Smooth muscle cell of the brain vasculature (primary cell): ENCODE measurements at places on chromosomes 1 and 21.

GRCh38 chr1:243974451-243975292, 76.4 kb upstream of the ZBTB18 start:
- no peak for DNase-seq

GRCh38 chr1:24379733-24380315, 33.8 kb downstream of the STPG1 start:
- no peak for DNase-seq

DNA sequence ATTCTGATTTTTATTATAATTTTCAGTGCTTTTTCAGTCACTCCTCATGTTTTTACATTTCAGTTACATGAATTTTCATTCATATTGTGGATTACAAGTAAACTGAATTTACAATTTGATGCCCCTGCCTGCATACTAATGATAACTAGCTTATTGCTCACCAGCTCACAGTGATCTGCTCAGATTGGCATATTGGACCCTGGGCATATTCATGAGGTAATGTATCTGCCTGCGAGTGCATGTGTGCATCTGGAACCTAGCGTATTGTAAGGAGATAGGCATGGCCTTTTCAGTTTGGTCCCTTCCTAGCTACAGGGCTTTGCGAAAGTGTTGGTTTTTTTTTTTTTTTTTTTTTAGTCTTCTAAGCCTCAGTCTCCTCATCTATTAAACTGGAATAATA, 213.7 kb downstream of the SDCCAG8 start:
- DNase-seq = no peak

DNA sequence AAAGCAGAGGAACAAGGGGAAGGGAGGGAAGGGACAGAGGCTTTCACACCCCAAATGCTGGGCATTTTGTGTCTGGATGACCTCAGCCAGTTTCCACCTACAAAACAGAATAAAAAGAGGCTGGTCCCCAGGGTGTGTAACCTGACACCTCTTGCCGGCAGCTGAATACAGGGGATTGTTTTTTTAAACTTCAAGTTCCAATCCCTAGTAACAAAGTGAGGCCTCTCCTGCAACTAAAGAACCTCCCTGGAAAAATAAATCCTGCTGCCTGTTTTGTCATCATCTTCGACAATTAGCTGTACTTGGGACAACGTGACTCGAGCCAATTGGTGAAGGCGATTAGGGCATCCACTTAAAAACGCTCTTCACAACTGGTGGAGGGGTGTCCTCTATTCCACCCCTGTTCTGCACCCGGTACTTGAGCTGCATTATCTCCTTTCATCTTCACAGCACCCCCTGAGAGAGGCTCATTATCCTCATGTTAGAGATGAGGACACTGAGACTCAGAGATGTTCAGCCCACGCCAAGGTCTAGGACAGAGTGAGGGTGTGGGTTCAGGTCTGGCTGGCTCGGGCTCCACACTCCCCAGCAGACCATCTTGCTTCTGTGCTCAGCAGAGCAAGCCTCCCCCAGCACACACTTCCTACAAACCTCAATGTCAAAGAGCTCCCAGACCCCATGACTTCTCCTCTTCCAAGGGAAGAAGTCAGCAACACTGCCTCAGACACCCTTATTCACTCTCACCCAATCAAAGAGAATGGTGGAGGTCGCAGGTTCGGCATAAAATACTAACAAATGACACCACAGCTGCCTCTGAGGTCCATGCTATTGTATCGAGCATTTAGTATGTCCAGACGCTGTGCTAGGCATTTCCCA, 15.2 kb downstream of the ITPKB start:
- DNase-seq = peak; percentile 61

GRCh38 chr21:32413697-32414578, 1.4 kb downstream of the EVA1C start:
- DNase-seq = no peak

DNA sequence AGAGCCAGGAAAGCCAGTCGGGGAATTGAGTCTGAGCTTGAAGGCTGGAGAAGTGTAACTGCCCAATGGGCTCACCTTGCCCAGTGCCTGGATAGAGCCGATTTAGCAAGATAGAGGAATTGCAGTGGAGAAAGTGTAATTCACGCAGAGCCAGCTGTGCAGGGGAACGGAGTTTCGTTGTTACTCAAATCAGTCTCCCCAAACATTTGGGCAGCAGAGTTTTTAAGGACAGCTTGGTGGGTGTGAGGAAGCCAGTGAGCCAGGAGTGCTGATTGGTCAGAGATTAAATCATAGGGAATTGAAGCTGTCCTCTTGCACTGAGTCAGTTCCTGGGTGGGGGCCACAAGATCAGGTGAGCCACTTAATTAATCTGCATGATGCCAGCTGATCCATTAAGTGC, 28.4 kb upstream of the NLRP3 start:
- DNase-seq = no peak

- no peak for DNase-seq
Measured at GRCh38 chr1:160354388-160354985, 11.3 kb downstream of the NCSTN start.

GRCh38 chr1:205316161-205316566, 5.4 kb downstream of the NUAK2 start:
- no peak for DNase-seq

DNA sequence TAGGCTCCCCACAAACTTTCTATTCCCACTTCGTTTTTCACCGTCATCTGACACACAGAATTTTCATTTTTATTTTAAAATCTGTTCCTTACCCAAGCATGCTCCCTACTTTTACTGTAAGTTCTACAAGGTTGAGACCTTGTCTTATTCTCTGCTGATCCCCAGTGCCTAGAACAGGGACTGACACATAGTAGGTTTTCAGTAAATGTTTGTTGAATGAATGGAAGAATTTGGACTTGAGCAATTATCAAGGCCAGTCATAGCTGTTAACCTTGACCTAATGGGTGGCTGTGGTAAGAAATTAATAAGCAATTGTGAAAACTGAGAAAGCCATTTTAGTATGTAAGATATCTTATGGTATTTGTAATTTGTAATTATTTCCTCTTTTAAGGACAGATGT, 71.1 kb downstream of the LAMC1 start:
- no peak for DNase-seq
